A549 treated with GW870086 at 1 μM for 4 hours (cell line): ENCODE measurements at places on chromosomes 6 and 20. TPM values are rescaled to one million over a fixed set of nuclear protein-coding genes. Genes with fewer than 3 reads are reported as not detected.

RGS17 gene
- total RNA-seq, result 5.0 to 9.0 TPM (median 8.1 TPM) in 5 replicates

RAB44 gene
- total RNA-seq, result 0.02 to 0.06 TPM (median 0.05 TPM) in 4 of 5 replicates, not detected in the other

PNISR gene
- total RNA-seq, result 18.3 to 31.9 TPM (median 27.1 TPM) in 5 replicates

SLC35F1 gene
- total RNA-seq, result 0.03 to 0.06 TPM in 2 of 5 replicates, not detected in the others

ESR1 gene
- 0.02 TPM in 1 of 5 replicates, not detected in the others for total RNA-seq

RIPPLY2 gene
- 0.26 to 1.5 TPM (median 0.58 TPM) in 4 of 5 replicates, not detected in the other for total RNA-seq

PLEKHG1 gene
- 0.30 to 0.54 TPM (median 0.42 TPM) in 5 replicates for total RNA-seq

RIPOR3 gene
- 0.08 TPM in 1 of 5 replicates, not detected in the others for total RNA-seq

MRAP2 gene
- 1.4 to 2.0 TPM (median 1.9 TPM) in 5 replicates for total RNA-seq

GZF1 gene
- 8.7 to 12.0 TPM (median 9.8 TPM) in 5 replicates for total RNA-seq

ARMC2 gene
- total RNA-seq, result 1.3 to 2.5 TPM (median 1.9 TPM) in 5 replicates

SNHG17 gene
- 187 to 224 TPM (median 198 TPM) in 5 replicates for total RNA-seq

ULBP3 gene
- 2.9 to 4.6 TPM (median 3.7 TPM) in 5 replicates for total RNA-seq

BEND3 gene
- total RNA-seq, result 3.3 to 3.6 TPM (median 3.4 TPM) in 5 replicates

C20orf204 gene
- total RNA-seq, result 0.33 to 0.64 TPM (median 0.57 TPM) in 5 replicates

HRH3 gene
- total RNA-seq, result not detected in 5 replicates

CUL9 gene
- 5.6 to 10.0 TPM (median 8.2 TPM) in 5 replicates for total RNA-seq

ABHD16B gene
- total RNA-seq, result not detected in 5 replicates

HTR1E gene
- not detected in 5 replicates for total RNA-seq

DUSP15 gene
- 0.66 to 1.6 TPM (median 1.0 TPM) in 5 replicates for total RNA-seq

RPS21 gene
- 2,665 to 3,127 TPM (median 2,845 TPM) in 5 replicates for total RNA-seq

C20orf141 gene
- 0.46 to 0.96 TPM (median 0.50 TPM) in 3 of 5 replicates, not detected in the others for total RNA-seq

CLIC5 gene
- 0.10 TPM in 1 of 5 replicates, not detected in the others for total RNA-seq

NR2E1 gene
- 0.06 TPM in 1 of 5 replicates, not detected in the others for total RNA-seq

PAQR8 gene
- total RNA-seq, result 0.85 to 1.2 TPM (median 1.1 TPM) in 5 replicates

OPN5 gene
- total RNA-seq, result not detected in 5 replicates

BFSP1 gene
- total RNA-seq, result 3.5 to 4.5 TPM (median 4.0 TPM) in 5 replicates

DDO gene
- total RNA-seq, result 0.08 to 0.15 TPM (median 0.10 TPM) in 4 of 5 replicates, not detected in the other

PDYN gene
- not detected in 5 replicates for total RNA-seq

SAPCD1 gene
- total RNA-seq, result 1.6 to 3.9 TPM (median 3.7 TPM) in 5 replicates

GABRR1 gene
- not detected in 5 replicates for total RNA-seq
